Dermis microvascular lymphatic vessel endothelial cell (primary cell): ENCODE measurements at places on chromosomes 5 and 9. TPM values are rescaled to one million over a fixed set of nuclear protein-coding genes. Genes with fewer than 3 reads are reported as not detected.

Gene MAST4
- 14.2 and 25.4 TPM in 2 replicates for total RNA-seq

DNA sequence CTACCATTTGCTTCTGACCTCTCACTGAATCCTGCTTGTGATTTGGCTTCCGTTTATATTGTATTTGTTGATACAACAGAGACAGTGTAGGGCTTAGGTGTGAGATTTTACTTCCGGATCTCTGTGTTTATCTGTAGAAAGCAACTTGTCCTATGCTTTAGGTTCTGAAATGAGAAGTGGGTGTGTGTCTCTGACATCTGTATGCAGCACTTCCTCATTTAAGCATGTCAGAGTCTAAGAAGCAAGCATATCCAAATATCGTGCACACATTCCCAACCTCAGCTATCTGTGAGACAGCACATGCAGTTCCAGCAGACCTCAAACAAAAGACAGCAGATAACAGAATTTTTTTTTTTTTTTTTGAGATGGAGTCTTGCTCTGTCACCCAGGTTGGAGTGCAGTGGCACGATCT is 16.3 kb downstream of the KLF9 start:
- DNase-seq, result peak; percentile 38

Gene INSL4
- not detected in 2 replicates for total RNA-seq

DNA sequence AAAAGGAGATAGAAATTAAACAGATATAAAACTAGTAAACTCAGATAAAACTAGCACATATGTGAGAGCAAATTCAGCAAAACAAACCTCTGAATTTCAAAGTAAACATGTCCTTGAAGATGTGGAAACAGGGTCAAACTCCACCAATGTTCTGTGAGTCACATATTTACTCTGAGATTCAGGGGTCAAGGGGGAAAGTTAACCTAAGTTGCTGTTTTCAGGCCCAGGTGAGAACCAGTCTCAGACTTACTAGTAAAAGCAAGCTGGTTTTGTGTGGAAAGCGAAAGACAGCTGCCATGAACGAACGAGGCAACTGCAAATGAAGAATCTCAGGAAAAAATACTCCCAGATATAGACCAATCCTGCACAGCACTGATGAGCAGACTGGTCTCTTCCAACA is 29.0 kb downstream of the PSMB7 start:
- DNase-seq, result peak; percentile 9

Gene EMB
- under 0.01 TPM in 2 replicates for total RNA-seq

Gene CORO2A
- total RNA-seq, result 0.51 TPM in 2 replicates

DNA sequence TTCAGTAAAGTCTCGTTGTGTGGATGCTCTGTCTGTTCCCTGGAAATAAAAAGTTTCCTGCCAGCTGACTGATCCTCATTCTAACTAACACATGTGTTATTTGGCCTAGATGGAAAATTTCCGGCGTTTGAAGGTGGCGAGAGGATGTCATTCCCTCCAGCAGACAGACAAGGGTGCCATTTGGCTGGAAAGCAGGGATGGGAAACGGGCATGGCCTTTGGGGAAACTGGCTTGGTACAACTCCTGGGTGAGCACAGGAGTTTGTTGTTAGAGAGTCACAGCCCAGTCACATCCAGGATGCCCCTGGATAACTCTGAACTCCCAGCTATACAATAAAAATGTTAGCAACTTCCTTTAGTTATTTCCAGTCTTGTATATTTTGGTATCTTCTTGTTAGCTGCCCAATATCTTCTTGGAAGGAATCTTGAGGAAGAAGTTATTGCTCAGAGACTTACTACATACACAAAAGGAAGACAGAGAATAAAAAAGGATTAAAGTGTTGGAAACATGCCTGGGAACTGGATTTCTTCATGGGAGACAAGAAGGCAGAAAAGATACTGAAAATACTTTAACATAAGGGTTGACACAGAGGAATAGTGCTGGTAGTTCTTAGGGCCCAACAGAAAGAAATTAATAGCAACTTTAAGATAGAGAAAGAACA is 41.9 kb downstream of the TEK start:
- peak; percentile 69 for DNase-seq

- no peak for DNase-seq
Measured at GRCh38 chr5:89308606-89309040, 425.6 kb upstream of the MEF2C start.

- no peak for DNase-seq
Measured at GRCh38 chr5:84564321-84565075, 179.8 kb upstream of the EDIL3 start.

Gene SV2C
- total RNA-seq, result under 0.01 TPM in 1 of 2 replicates, not detected in the other

- DNase-seq, result no peak
Measured at GRCh38 chr9:37449862-37450632, 15.2 kb downstream of the ZBTB5 start.
